ENCODE measurements at places on chromosomes 11 and 22. TPM values are rescaled to one million over a fixed set of nuclear protein-coding genes. Genes with fewer than 3 reads are reported as not detected.
A peak's percentile ranks its signal among the peaks of the same experiment; 100 is the strongest.

- no peaks in the 10 kb centered on the region for H3K36me3 ChIP-seq
- no peaks in the 10 kb centered on the region for H3K4me1 ChIP-seq
- no peak overlapping the region for H3K27ac ChIP-seq
- H3K27me3 ChIP-seq = peaks cover 55% of the 10 kb centered on the region
- no peak overlapping the region for H3K4me3 ChIP-seq
- no peak for DNase-seq
Observed at GRCh38 chr22:26342745-26343410, 86.2 kb upstream of the ASPHD2 start.

- no peak for DNase-seq
- H3K4me1 ChIP-seq = no peaks in the 10 kb centered on the region
- H3K27ac ChIP-seq = no peak overlapping the region
Observed at GRCh38 chr22:42760806-42761565, 40.3 kb upstream of the A4GALT start.

DNA sequence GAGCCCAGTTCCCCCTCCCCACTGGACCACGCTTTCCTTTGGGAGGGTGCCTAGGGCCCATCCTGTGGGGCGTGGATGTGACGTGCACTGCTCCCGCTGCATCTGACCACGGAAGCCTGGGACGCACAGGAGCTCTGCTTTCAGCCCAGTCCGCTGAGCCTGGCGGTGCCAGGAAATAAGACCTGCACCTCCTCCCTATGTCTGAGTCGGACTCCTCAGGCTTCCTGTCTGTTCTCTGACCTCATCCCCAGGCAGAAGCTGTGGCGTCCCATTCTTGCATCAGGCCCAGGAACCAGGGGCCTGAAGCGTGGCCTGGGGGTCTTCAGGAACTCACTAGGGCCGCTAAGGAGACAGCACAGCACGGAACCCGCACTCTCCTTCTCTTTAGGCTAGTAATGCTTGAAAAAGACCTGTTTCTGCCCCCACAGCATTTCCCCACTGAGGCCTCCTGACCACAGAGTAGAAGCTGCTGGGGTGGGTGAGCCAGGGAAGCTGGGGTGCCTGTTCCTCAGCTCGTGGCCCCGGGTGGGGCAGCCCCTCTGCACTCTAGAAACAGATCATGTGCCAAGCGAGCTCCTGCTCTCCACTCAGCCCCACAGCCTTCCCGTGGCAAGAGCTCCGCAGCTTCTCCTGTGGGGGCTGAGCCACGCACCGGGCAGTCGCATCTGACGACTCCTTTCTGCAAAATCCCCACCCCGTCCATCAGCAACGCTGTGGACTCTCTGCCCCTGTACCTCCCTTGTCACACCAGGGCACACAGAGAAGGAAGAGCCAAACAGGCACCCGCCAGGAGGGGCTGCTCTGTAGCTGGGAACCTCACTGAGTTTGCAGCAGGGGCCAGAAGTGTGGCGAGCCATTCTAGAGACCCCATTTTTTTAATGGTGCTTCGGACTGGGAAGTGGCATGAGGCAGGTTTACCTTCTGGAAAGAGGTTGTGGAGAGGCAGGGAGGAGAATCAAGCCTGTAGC is 22.6 kb downstream of the MOV10L1 start:
- H3K4me3 ChIP-seq = no peak overlapping the region
- no peaks in the 10 kb centered on the region for H3K4me1 ChIP-seq
- no peaks in the 10 kb centered on the region for H3K36me3 ChIP-seq
- no peak overlapping the region for H3K27ac ChIP-seq
- H3K27me3 ChIP-seq = peaks cover 41% of the 10 kb centered on the region

DNA sequence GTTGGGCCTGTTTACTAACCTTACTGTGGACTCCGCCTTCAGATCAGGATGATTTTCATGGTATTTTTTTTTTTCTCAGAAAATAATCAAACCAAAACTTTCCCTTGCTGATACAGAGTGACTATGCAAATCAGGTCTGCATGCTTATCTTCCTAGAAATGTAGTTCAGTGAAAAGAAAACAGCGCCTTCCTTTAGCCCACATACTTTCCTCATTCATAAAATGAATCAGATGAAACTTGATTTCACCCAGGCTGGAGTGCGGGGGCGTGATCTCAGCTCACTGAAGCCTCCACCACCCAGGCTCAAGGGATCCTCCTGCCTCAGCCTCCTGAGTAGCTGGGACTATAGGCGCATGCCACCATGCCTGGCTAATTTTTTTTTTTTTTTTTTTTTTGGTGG is 26.0 kb downstream of the ZNRF3 start:
- H3K27ac ChIP-seq = no peak overlapping the region
- H3K4me1 ChIP-seq = no peaks in the 10 kb centered on the region
- H3K36me3 ChIP-seq = no peaks in the 10 kb centered on the region
- DNase-seq = no peak
- H3K27me3 ChIP-seq = no peaks in the 10 kb centered on the region

- H3K27me3 ChIP-seq = no peaks in the 10 kb centered on the region
- peaks cover 28% of the 10 kb centered on the region for H3K4me1 ChIP-seq
- H3K36me3 ChIP-seq = peaks cover 4% of the 10 kb centered on the region
- peak overlapping the region; percentile 58 for H3K4me3 ChIP-seq
Observed at GRCh38 chr11:119000906-119001305, 3.0 kb downstream of the CENATAC start.

DNA sequence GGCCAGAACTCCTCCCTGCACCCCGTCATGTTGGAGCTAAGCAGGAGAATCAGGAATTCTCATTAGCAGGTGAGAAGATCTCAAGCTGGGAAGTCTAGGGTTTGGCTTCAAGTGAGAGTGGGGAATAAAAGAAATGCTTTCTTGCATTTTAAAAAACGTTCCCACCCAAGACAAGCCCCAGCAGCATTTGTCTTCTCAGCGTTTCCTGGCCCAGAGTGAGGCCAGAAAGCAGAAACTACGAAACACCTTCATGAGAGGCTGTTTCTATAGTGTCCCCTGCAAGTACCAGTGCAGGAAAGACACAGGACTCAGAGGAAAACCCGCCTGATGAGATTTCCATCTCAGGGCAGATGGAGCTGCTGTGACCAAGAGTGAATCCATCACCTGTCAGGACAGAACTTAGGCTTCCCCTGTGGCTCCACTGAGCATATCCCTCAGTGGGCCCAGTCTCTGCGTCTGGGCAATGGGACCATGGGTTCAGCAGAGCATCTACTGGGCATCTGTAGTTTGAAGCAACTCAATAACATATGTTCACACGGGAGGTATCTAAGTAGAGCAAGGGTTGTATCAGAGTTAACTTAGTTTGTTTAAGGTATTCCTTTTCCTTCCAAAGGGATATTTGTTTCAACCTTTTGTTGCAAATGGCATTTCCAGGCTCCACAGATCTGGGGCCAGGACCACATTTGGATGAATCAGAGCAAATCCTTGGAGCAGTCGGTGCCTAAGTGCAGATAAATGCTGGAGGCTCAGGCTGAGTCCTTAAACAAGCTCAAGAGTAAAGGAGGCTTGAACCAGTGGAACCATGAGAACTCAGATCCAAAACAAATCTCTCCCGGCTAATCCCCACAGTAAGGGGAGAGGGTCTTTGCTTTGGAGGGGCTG is 548.3 kb downstream of the MIAT start:
- H3K4me1 ChIP-seq = no peaks in the 10 kb centered on the region
- H3K36me3 ChIP-seq = no peaks in the 10 kb centered on the region
- no peak overlapping the region for H3K4me3 ChIP-seq

CRYBA4 gene
- not detected for polyA plus RNA-seq

MRGPRX4 gene
- polyA plus RNA-seq = not detected

RPS6KB2 gene
- polyA plus RNA-seq = 53.4 TPM

EMID1 gene
- not detected for polyA plus RNA-seq

DNA sequence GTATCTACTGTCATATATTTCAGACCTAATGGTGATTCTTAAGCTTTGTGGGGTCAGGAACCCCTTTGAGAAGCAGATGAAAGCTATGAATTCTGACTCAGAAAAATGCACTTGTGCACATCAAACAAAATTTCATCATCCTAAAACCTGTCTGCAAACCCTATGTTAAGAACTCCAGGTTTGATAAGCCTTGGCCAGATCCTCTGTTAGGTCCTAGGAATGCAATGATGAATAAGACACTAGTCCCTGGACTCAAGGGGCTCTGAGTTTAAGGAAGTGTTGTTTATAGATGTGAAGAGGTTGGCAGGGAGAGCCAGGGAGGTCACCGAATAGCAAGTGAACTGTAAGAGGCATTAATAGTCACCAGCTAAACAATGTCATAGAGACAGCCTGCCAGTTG is 103.2 kb downstream of the SPON1 start:
- no peaks in the 10 kb centered on the region for H3K36me3 ChIP-seq
- peaks cover 6% of the 10 kb centered on the region for H3K4me1 ChIP-seq
- no peak overlapping the region for H3K4me3 ChIP-seq
- no peak overlapping the region for H3K27ac ChIP-seq

DNA sequence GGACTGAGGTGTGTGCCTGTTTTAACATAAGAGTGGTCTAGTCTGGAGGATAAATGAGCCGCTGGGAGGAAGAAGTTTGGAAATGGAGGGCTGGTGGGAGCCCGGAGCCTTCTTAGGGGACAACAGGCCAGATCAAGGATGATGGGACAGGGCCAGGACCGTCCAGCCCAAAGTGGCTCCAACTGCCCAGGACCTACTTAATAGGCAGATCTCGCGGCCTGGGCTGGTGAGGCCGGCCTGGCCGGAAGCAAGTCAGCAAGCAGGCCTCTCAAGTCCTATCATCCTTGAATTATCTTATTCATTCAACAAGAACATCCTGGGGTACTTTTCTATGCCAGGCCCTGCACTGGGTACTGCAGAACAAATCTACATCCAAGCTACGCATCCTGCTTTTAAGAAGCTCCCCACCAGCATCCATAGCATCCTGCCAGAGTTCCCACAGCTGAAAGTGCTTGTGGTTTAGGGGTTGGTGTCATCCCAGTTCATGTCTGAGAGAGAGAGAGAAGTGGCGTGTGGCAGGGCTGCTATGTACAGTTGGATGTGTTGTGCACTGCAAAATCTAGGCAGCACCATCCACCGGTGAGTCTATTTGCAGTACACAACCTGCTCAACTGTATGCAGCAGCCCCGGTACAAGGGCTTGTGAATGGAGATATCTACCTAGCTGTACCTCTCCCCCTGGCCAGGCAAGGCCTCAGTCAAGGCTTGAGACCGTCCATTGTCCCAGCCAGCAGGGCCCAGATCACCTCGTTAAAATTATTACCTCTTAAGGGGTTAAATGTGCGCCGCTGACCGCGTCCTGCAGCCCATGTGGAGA is 82.1 kb downstream of the FBLN1 start:
- H3K36me3 ChIP-seq = peaks cover 8% of the 10 kb centered on the region
- DNase-seq = no peak
- peaks cover 18% of the 10 kb centered on the region for H3K4me1 ChIP-seq
- H3K4me3 ChIP-seq = no peak overlapping the region

RFPL1 gene
- polyA plus RNA-seq = not detected

DNA sequence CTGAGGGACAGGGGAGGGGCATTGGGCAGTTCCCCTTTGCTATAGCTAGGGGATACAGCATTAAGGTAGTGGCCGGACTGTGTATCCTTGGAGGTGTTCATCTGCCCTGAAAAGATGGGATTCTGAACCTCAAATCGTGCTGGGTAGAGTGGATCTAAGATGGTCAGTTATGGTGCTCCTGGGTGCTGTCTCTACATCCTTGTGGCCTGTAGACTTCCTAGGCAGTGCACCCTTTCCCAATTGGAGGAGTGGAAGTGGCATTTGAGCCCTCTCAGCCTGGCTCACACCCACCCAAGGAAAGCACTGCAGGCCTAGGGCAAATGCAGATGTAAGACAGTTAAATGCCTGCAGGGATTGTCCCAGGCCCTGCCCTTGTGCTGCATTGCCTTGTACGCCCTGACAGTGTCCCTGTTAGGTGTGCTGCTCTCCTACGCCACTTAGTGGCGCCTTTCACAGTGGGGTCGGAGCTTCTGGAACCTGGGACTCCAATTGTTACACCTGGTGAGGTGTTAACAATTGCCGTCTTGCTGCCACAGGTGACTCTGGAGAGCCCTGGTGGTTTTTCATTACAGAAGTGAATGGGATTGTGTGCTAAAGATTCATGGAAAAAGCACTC is 35.0 kb downstream of the PPFIBP2 start:
- peaks cover 42% of the 10 kb centered on the region for H3K36me3 ChIP-seq
- H3K27me3 ChIP-seq = no peaks in the 10 kb centered on the region

DNA sequence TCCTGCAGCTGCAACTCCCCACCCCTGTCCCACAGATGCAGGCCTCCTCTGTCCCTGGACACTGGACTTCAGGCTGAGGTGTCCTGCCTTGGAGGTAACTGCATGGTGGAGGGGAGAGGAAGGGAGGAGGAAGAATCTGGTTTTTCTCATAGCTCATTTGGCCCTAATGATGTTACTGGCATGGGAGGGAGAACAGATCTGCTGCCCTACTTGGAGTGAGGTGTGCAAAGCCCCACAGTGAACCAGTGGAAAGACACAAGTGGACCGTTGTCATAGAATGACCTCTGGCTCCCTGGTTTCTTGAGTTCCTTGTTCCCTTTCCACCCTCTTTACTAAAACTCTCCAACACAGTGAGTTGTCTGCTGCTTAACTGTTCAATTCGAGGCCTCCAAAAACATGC is 215.9 kb downstream of the BARX2 start:
- H3K4me1 ChIP-seq = no peaks in the 10 kb centered on the region
- H3K4me3 ChIP-seq = no peak overlapping the region
- H3K27ac ChIP-seq = no peak overlapping the region
- H3K27me3 ChIP-seq = no peaks in the 10 kb centered on the region
- DNase-seq = no peak
